ENCODE measurements at places on chromosomes 2 and 18. TPM values are rescaled to one million over a fixed set of nuclear protein-coding genes. Genes with fewer than 3 reads are reported as not detected.

Gene AGXT
- total RNA-seq: not detected

Gene IWS1
- 57.0 TPM for total RNA-seq

GRCh38 chr18:42801706-42802105 lies 313.8 kb downstream of the RIT2 start:
- no peak overlapping the region for H3K4me3 ChIP-seq
- no peak overlapping the region for H3K27ac ChIP-seq
- no peaks in the 10 kb centered on the region for H3K27me3 ChIP-seq

- H3K36me3 ChIP-seq: no peaks in the 10 kb centered on the region
- H3K4me3 ChIP-seq: no peak overlapping the region
- no peak for DNase-seq
These were observed 157.5 kb upstream of the LMAN1 start for GRCh38 chr18:59516356-59517155.

Gene CTNNA2
- total RNA-seq: not detected

Gene PRR30
- not detected for total RNA-seq

Measured in activated CD4-positive, alpha-beta memory T cell treated with anti-CD3 and anti-CD28 coated beads for 36 hours (primary cell).